Endothelial cell (in vitro differentiated cells): ENCODE measurements at places on chromosomes 4 and X.
A peak's percentile ranks its signal among the peaks of the same experiment; 100 is the strongest.

- H3K4me1 ChIP-seq: no peaks in the 10 kb centered on the region
- peak; percentile 52 for DNase-seq
These were observed 169.2 kb upstream of the MAGEB18 start for GRCh38 chrX:25968920-25969319.

DNA sequence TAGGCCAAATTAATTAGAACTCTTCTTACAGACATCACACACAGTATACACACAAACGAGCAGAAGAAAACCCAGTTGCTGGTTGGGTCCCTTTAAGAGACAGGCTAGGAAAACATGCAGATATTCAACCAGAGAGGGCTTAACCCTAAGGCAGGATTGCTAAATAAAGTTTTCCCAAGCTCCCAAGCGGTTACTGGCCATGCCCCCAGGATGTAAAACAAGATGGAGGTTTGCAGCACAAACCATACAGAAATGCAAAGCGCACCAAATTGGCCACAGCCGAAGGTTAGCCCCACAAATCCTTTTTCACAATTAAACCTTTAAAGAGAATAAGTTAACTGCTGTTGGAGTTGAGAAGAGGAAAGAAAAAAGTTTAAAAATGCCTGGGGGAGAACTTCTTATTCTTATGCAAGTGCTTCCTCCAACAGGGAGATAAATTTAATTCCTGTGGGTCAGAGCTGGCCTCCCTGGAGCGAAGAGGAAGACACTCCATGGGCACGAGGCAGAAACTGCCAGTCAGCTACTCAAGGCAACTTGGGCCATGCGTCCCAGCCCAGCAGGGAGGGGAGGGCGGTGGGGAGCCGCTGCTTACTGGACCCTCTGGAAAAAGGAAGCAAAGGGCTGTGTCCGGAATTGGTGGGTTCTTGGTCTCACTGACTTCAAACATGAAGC lies 167.6 kb upstream of the ARSJ start:
- no peaks in the 10 kb centered on the region for H3K4me1 ChIP-seq
- H3K27me3 ChIP-seq: peaks cover 3% of the 10 kb centered on the region
- no peaks in the 10 kb centered on the region for H3K36me3 ChIP-seq
- no peak overlapping the region for H3K27ac ChIP-seq

- no peak for DNase-seq
- no peak overlapping the region for H3K4me3 ChIP-seq
- no peak overlapping the region for H3K27ac ChIP-seq
- no peaks in the 10 kb centered on the region for H3K4me1 ChIP-seq
These were observed 161.1 kb downstream of the TRIML1 start for GRCh38 chr4:188300385-188300784.

DNA sequence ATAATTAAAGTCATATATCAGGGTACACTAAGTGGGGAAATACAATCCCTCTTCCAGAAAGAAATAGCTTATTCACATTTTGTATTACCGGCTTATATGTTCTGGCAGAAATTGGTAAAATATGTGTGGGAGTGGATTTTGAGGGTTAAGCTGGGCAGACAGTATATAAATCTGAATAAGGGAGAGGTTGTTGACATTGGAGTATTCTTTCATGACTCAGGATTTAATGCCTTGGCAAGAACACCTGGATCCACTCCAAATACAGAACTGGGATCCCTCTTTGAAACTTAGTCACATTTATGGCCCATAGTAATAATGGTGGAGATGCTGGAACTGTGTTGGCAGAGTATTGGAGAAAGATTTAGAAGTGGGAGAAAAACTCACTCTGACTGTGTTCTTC lies 54.3 kb upstream of the TET2 start:
- H3K27ac ChIP-seq: no peak overlapping the region
- no peaks in the 10 kb centered on the region for H3K36me3 ChIP-seq
- H3K4me3 ChIP-seq: no peak overlapping the region
- no peak for DNase-seq
- H3K4me1 ChIP-seq: peaks cover 13% of the 10 kb centered on the region

GRCh38 chr4:85864259-85865205 lies 389.6 kb downstream of the ARHGAP24 start:
- H3K27me3 ChIP-seq: no peaks in the 10 kb centered on the region
- H3K4me3 ChIP-seq: no peak overlapping the region
- no peak for DNase-seq
- H3K4me1 ChIP-seq: peaks cover 13% of the 10 kb centered on the region

- peak overlapping the region; percentile 61 for H3K27ac ChIP-seq
- no peaks in the 10 kb centered on the region for H3K27me3 ChIP-seq
- H3K4me3 ChIP-seq: no peak overlapping the region
- H3K4me1 ChIP-seq: peaks cover 54% of the 10 kb centered on the region
- no peak for DNase-seq
- peaks cover 10% of the 10 kb centered on the region for H3K36me3 ChIP-seq
These were observed 54.1 kb downstream of the GAB1 start for GRCh38 chr4:143390764-143391163.

- H3K27ac ChIP-seq: no peak overlapping the region
- H3K27me3 ChIP-seq: peaks cover 3% of the 10 kb centered on the region
- H3K36me3 ChIP-seq: no peaks in the 10 kb centered on the region
- no peak overlapping the region for H3K4me3 ChIP-seq
- no peaks in the 10 kb centered on the region for H3K4me1 ChIP-seq
These were observed 92.2 kb downstream of the SLC2A9 start for GRCh38 chr4:9929111-9929510.

GRCh38 chr4:142683997-142684396 lies 162.1 kb downstream of the INPP4B start:
- no peaks in the 10 kb centered on the region for H3K27me3 ChIP-seq
- no peak overlapping the region for H3K4me3 ChIP-seq
- no peak overlapping the region for H3K27ac ChIP-seq
- H3K4me1 ChIP-seq: no peaks in the 10 kb centered on the region
- no peaks in the 10 kb centered on the region for H3K36me3 ChIP-seq

DNA sequence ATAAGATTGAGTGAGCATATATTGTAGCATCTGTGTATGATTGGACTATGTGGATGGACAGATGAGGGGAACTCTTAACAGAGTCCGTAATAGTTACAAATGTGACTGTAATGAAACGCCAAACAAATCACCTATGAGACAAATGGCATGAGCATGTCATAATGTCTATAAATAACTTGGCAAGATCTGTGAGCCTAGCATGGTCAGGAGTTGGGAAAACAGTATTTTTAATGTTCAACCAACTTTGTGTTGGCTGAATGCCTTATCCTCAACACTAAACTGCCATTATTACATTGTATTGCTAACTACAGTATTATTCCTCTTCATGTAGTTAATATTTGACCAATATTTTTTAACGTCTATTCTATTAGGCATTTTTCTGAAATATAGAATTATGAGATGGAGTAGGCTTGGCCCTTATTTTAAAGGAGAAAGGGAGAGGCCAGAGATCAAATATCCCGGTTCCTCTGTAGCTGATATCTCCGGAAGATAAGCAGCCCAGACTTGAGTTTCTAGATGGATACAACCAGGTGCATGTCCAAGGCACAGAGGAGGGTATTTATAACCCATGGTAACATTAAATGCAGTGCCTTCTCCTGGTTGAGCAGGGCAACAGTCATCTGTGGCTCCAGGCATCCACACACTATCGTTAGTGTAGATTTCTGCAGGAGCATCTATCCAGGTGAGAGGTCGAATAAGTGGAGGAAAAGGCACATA lies 32.7 kb downstream of the PF4 start:
- no peaks in the 10 kb centered on the region for H3K36me3 ChIP-seq
- no peak overlapping the region for H3K4me3 ChIP-seq
- peaks cover 5% of the 10 kb centered on the region for H3K4me1 ChIP-seq
- no peak overlapping the region for H3K27ac ChIP-seq
- peaks cover 2% of the 10 kb centered on the region for H3K27me3 ChIP-seq
- DNase-seq: no peak

- no peaks in the 10 kb centered on the region for H3K36me3 ChIP-seq
- H3K27me3 ChIP-seq: no peaks in the 10 kb centered on the region
- no peak overlapping the region for H3K27ac ChIP-seq
- no peak overlapping the region for H3K4me3 ChIP-seq
These were observed 129.5 kb downstream of the KCTD8 start for GRCh38 chr4:44319129-44319528.

GRCh38 chr4:65510976-65511375 lies 159.3 kb downstream of the EPHA5 start:
- H3K4me1 ChIP-seq: no peaks in the 10 kb centered on the region
- no peak overlapping the region for H3K27ac ChIP-seq
- no peaks in the 10 kb centered on the region for H3K36me3 ChIP-seq
- no peaks in the 10 kb centered on the region for H3K27me3 ChIP-seq
- no peak for DNase-seq

DNA sequence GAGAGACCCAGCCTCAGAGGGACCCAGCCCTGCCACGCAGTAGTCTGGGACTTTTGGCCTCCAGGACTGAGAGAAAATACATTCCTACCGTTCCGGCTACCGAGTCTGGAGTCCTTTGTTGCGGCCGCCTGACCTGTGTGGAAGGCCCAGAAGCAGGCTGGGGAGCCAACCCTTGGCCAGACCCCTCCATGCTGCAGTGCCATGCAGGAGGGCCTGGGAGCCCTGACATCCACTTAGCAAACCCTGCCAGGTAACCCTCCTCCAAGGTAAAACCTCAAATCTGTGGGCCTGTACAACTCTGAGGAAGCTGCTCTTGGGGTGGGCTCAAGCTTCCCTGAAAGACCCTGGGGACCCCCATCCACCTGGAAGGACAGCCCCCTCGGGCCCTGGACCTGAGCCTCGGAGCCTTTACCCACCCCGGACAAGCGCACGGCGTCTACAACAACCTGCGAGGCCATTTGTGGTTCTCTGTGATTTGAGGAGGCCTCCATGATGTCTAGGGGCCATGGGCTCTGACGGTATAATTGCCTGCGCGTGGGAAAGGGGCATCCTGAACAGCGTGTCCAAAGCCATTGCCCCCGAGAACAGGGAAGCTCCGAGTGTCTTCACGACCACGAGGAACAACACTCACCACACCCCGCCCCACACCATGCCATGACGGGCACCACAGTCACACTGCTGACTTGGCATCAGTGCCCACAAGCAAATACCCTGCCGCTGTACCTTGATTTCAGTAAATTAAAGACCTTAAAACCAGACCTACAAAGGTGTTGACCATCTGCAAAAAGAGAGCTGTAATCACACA lies 58.7 kb downstream of the ZFYVE28 start:
- H3K36me3 ChIP-seq: no peaks in the 10 kb centered on the region
- DNase-seq: no peak
- no peaks in the 10 kb centered on the region for H3K4me1 ChIP-seq
- no peak overlapping the region for H3K27ac ChIP-seq
- H3K27me3 ChIP-seq: peaks cover 4% of the 10 kb centered on the region

GRCh38 chrX:148459343-148459742 lies 41.1 kb upstream of the AFF2 start:
- no peak overlapping the region for H3K4me3 ChIP-seq
- no peaks in the 10 kb centered on the region for H3K4me1 ChIP-seq
- H3K36me3 ChIP-seq: no peaks in the 10 kb centered on the region
- no peak for DNase-seq
- no peaks in the 10 kb centered on the region for H3K27me3 ChIP-seq
- no peak overlapping the region for H3K27ac ChIP-seq

DNA sequence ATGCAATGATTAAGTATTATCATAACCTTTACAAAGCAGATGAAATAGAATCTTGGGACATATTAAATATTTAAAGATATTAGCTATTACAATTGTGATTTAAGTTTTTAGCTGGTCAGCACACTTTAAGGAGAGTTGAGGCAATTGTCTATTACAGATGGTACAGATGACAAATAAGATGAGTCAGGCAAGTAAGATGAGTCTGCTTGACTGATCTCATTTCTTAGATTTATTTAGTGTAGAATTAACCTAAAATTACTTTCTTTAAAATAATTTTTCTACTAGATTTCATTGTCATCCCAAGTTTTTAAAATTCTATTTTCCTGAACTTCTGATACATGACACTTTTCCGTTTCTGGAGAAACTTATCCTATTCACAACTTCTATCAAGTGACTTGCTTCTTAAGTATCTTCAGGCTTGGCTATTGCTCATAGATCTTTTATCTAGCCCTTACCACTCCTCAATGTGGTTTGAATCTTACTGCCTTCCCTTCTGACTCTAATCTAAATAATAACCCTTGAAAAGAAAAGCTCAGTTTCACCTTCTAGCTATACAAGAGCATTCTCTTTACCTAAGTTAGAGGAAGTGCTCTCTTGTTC lies 32.9 kb downstream of the CXCL1 start:
- H3K4me1 ChIP-seq: peaks cover 9% of the 10 kb centered on the region
- no peaks in the 10 kb centered on the region for H3K27me3 ChIP-seq
- DNase-seq: no peak
- no peak overlapping the region for H3K27ac ChIP-seq
- H3K4me3 ChIP-seq: no peak overlapping the region
- no peaks in the 10 kb centered on the region for H3K36me3 ChIP-seq

DNA sequence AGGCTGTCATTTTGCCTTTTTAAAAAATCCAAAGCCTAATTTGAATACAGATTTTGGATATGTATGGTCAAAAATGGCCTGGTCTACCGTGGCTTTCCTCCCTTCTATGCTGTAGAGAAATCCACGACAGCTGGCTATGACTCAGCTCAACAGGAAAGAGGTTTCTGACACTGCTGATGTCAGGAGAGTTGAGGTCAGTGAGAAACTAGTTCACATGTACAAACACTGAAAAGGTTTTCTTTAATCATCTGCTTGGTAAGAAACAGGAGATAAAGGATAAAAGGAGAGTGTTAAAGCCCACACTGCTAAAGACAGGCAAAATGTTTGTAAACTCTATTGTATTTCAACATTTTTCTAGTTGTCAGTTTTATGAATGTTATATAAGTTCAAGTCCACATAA lies 113.9 kb downstream of the NYX start:
- peaks cover 5% of the 10 kb centered on the region for H3K4me1 ChIP-seq
- DNase-seq: peak; percentile 2
- peak overlapping the region; percentile 74 for H3K27ac ChIP-seq

- no peaks in the 10 kb centered on the region for H3K36me3 ChIP-seq
- H3K4me3 ChIP-seq: no peak overlapping the region
- H3K27me3 ChIP-seq: no peaks in the 10 kb centered on the region
- no peak for DNase-seq
- H3K27ac ChIP-seq: no peak overlapping the region
- no peaks in the 10 kb centered on the region for H3K4me1 ChIP-seq
These were observed 655.3 kb upstream of the SPANXN1 start for GRCh38 chrX:144592036-144592435.

DNA sequence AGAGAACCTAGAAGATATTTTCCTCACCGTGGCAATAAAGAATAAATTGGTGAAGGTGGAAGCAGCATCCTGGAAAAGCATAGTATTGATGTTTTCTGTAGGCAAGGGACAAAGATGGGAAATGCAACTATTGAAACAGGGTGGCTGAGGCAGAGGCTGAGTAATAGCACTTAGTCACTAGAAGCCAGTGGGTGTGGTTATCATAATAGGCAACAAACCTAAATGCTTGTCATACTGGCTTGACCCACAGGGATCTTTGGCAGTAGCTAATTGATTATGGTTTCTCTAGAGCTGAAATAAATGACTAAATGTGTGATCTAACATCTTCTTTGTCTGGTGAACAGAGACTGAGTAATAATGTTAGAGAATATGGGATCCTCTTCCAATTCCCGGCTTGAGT lies 353.6 kb upstream of the RPS6KA3 start:
- no peaks in the 10 kb centered on the region for H3K27me3 ChIP-seq
- no peak overlapping the region for H3K4me3 ChIP-seq
- H3K4me1 ChIP-seq: no peaks in the 10 kb centered on the region
- no peaks in the 10 kb centered on the region for H3K36me3 ChIP-seq
- no peak for DNase-seq
- H3K27ac ChIP-seq: no peak overlapping the region

- no peaks in the 10 kb centered on the region for H3K4me1 ChIP-seq
- H3K36me3 ChIP-seq: no peaks in the 10 kb centered on the region
- H3K4me3 ChIP-seq: no peak overlapping the region
These were observed 79.5 kb upstream of the SLIT2 start for GRCh38 chr4:20172070-20172760.

- H3K4me1 ChIP-seq: peaks cover 4% of the 10 kb centered on the region
- H3K27ac ChIP-seq: no peak overlapping the region
- H3K4me3 ChIP-seq: no peak overlapping the region
- H3K27me3 ChIP-seq: peaks cover 1% of the 10 kb centered on the region
- H3K36me3 ChIP-seq: peaks cover 8% of the 10 kb centered on the region
- no peak for DNase-seq
These were observed 189.5 kb downstream of the CENPC start for GRCh38 chr4:67355806-67356205.
